ENCODE measurements at places on chromosomes 3 and 15.

GRCh38 chr15:31060429-31061140 is 40.9 kb downstream of the TRPM1 start:
- no peak for DNase-seq

GRCh38 chr3:25897019-25897418 is 107.1 kb downstream of the OXSM start:
- DNase-seq = no peak

GRCh38 chr3:20319551-20319950 is 133.5 kb upstream of the SGO1 start:
- no peak for DNase-seq

- DNase-seq = no peak
These were observed 575 bp upstream of the PCYT1A start for GRCh38 chr3:196288141-196288460.

DNA sequence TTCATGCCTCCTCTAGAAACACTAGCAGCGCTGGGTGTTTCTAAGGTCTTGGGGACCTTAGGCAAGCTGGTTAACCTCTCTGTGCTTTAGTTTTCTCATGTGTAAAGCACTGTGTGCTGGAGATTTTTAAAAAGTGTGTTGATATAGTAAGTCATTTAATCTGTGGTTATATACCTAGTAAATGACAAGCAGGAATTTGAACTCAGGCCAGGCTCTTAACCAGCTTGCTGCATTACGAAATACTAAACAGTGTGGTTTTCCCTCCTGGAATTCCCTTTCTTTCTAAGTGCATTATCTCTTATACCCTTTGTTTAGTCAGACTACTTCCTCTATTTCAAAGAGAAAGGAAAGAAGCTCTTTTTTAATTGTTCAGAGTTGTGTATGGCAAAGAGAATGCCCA is 26.5 kb downstream of the NEO1 start:
- DNase-seq = peak; percentile 25

GRCh38 chr3:43013743-43014155 is 34.6 kb downstream of the GASK1A start:
- DNase-seq = no peak

DNA sequence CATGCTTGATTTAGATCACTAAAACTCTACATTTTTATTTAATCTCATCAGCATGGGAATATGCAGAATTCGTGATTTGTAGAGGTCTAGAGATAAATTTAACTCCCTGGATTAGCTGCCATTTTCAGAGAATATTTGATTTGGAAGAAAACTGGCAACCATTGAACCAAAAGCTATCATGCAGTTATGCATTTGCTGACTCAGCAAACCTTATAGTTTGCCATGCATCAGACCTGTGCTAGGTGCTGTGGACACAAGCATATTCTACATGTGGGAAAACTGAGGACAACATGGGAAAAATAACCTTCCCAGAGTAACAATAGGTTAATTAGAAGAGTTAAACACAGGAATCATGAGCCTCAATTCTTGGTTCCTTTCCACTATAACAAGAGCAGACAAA is 54.7 kb upstream of the TP63 start:
- no peak for DNase-seq

- DNase-seq = no peak
These were observed 13.4 kb downstream of the UBP1 start for GRCh38 chr3:33426630-33427317.

DNA sequence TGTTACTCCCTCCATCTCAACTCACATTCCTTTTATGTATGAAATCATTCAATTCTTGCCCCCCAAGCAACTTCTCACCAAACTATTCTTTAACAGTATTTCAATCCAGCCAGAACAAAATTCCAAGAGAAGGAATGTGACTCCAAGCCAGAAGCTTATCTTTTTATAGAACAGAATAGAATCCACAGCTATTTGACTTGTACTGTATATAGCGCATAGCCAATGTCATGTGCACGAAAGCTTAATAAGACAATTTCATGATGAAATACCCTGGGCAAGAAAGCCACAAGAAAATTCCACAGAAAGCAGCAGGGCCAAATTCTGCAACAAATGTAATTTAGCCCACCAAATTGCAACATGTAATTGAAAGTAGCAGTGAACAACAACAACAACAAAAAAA is 127.6 kb upstream of the UBE2E2 start:
- no peak for DNase-seq

GRCh38 chr3:59243476-59243875 is 193.7 kb upstream of the CFAP20DC start:
- DNase-seq = no peak

DNA sequence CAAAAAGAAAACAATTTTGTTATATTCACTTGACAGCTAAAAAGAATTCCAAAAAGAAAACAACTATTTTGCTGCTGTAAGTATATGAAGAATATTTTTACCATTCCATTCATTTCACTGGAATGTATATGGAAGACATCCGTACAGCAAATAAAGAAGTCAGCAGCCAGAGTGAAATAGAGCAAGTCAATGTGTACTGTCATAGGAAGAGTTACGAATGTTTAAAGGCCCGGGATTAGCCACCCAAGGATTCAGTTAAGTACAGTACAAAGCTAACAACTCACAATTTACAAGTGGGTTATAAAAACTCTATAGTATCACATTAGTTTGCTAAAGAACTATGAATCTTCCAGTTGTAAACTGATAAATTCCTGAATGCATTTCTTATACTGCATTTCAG is 14.4 kb upstream of the XXYLT1 start:
- no peak for DNase-seq

GRCh38 chr15:48096813-48097212 is 24.0 kb upstream of the SLC24A5 start:
- no peak for DNase-seq
